ENCODE measurements at places on chromosomes 12 and 14.

DNA sequence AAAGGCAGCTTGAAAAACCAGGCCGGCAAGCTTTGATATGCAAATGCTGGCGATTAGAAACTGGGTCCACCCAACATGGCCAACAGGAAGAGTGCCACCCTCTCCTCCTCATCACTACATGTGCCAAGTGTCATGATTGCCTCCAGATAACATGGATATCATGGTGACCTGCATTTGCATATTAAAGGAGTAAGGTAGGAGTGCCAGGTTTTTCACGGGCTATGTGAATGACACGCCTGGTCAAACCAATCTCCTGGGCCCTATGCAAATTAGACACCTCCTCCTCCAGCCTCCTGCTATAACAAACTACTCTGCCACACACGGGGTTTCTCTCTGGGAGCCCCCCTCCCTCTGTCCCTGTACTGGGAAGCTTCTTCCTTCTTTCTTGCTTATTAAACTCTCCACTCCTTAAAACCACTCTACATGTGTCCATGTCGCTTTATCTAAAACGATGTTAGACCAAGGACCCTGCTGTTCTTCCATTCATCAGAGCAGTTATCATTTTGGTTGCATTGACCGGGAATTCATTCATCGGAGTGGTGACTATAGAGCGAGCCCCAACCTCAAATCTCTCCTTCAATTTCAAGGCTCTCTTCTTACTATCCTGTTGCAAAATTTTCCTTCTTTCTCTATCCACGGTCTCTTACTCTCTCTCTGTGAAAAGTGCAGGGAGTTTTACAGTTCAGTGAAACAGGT lies 27.5 kb downstream of the APOBEC1 start:
- no peak overlapping the region for H3K27ac ChIP-seq
- no peak for DNase-seq
- H3K36me3 ChIP-seq, result no peaks in the 10 kb centered on the region

GRCh38 chr12:121198949-121199348 lies 11.0 kb upstream of the P2RX4 start:
- no peaks in the 10 kb centered on the region for H3K27me3 ChIP-seq
- H3K36me3 ChIP-seq, result no peaks in the 10 kb centered on the region
- no peak for DNase-seq
- no peaks in the 10 kb centered on the region for H3K4me1 ChIP-seq
- H3K27ac ChIP-seq, result no peak overlapping the region

- H3K36me3 ChIP-seq, result no peaks in the 10 kb centered on the region
- DNase-seq, result no peak
- no peak overlapping the region for H3K27ac ChIP-seq
- H3K27me3 ChIP-seq, result no peaks in the 10 kb centered on the region
- no peak overlapping the region for H3K4me3 ChIP-seq
Measured at GRCh38 chr14:35822501-35822900, 3.6 kb upstream of the BRMS1L start.

DNA sequence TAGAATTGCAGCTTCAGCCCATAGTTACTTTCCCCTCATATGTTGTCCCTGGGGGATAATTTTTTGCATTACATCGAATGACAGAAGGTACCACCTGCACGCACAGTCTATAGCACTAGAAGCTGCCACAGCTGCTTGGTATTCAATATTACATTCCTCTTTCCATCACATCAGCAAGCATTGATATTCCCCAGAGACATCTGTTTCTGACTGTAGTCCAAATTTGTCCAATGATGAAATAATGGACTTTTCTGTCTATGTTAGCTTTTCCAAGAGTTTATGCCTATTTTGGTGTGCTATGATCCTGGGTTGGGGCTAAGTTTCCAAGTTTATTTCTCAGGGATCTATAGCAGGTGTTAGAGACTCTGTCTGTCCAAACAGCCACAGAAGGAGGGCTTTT lies 335.4 kb downstream of the LRIG3 start:
- no peak for DNase-seq
- no peaks in the 10 kb centered on the region for H3K27me3 ChIP-seq
- H3K4me3 ChIP-seq, result no peak overlapping the region
- H3K4me1 ChIP-seq, result peaks cover 9% of the 10 kb centered on the region

DNA sequence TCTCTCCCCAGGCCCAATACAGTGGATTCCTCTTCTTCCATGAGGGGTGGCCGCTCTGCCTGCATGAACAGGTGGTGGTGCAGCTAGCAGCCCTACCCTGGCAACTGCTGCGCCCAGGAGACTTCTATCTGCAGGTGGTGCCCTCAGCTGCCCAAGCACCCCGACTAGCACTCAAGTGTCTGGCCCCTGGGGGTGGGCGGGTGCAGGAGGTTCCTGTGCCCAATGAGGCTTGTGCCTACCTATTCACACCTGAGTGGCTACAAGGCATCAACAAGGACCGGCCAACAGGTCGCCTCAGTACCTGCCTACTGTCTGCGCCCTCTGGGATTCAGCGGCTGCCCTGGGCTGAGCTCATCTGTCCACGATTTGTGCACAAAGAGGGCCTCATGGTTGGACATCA lies 3.8 kb downstream of the ARHGEF40 start:
- no peaks in the 10 kb centered on the region for H3K4me1 ChIP-seq
- peaks cover 2% of the 10 kb centered on the region for H3K36me3 ChIP-seq
- no peak for DNase-seq
- no peaks in the 10 kb centered on the region for H3K27me3 ChIP-seq
- no peak overlapping the region for H3K4me3 ChIP-seq

DNA sequence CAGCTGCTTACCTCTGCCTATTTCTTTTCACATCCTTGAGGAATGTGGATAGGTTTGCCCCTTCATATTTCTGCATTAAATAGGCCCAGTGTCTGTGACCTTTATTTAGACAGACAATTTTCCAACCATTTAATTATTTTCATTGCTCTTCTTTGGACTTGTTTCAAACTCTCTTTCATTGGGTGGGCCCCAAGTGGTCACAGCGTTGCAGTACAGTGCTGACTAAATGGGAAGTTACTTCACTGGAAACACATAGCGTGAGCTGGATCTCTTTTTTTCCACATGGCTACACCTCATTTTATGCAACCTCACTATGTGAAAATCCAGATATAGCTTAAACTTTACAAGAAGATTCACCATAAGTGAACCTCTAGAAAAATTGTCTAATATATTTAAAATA lies 438.9 kb downstream of the ADAMTS20 start:
- no peaks in the 10 kb centered on the region for H3K36me3 ChIP-seq
- no peaks in the 10 kb centered on the region for H3K27me3 ChIP-seq
- DNase-seq, result no peak
- no peak overlapping the region for H3K27ac ChIP-seq

DNA sequence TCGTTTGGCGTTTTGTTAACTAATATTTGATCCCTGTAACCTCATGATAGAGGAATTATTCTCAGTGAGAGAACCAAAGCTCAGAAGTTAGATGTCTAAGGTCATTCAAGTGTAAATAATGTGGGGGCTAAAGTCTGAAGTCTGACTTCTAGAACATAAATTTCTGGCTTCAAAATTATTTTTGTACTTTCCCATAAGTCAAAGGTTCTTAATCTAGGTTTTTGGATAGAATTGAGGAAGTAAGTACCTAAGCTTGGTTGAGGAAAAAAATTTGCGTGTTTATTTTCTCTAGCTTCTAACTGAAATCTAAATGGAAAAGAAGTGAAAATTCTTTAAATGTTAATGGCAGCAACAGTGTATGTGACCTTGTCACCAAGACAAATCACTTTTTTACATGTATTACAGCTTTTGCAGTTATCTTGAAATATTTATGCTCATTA lies 2.3 kb downstream of the LARP4 start:
- no peaks in the 10 kb centered on the region for H3K36me3 ChIP-seq
- peaks cover 2% of the 10 kb centered on the region for H3K4me1 ChIP-seq

DNA sequence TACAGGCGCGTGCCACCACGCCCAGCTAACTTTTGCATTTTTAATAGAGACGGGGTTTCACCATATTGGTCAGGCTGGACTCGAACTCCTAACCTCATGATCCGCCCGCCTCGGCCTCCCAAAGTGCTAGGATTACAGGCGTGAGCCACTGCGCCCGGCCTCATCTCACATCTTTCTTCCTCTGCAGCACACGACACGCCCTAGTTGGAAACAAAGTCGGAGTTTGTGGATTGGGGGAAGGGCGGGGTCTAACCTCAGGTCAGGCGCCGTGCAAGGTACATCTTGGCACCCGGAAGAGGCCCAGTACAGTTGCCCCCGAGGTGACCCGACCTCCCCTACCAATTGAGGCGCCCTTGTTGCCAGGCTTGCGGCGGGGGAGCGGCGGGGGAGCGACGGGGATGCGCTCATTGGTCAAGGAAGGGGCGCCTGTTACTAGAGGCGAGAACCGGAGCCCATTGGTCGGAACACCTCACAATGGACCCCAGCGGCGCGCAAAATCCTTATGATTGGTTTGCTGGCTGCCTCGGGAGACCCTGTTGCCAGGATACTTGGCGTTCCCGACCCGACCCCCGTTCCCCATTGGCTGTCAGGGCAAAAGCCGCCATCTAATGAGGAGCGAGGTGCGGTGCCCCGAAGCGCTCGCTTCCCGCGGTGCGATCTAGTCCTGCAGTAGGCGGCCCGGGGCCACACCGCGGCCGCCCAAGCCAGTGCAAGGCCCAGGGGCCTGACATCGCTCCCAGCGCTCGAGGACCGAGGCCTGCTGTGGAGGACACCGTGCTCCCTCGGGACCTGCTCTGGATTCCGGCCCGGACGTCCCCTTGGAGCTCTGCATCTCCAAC lies at the start of gene REC8:
REC8 (plus strand) TSS at position 659 of the 839 bp plus-strand sequence. CDS start 473 bp downstream, outside the sequence.
- H3K36me3 ChIP-seq, result no peaks in the 10 kb centered on the region
- peaks cover 2% of the 10 kb centered on the region for H3K4me1 ChIP-seq
- DNase-seq, result peak; percentile 89
- H3K27me3 ChIP-seq, result no peaks in the 10 kb centered on the region
- H3K4me3 ChIP-seq, result no peak within 1 kb of the TSS

- H3K27ac ChIP-seq, result no peak overlapping the region
- peak; percentile 95 for DNase-seq
- no peaks in the 10 kb centered on the region for H3K27me3 ChIP-seq
- H3K4me3 ChIP-seq, result no peak overlapping the region
Measured at GRCh38 chr14:99755629-99756603, 37.3 kb upstream of the EML1 start.

GRCh38 chr12:93767524-93767863 lies 90.3 kb downstream of the CRADD start:
- H3K36me3 ChIP-seq, result no peaks in the 10 kb centered on the region
- no peak overlapping the region for H3K27ac ChIP-seq

DNA sequence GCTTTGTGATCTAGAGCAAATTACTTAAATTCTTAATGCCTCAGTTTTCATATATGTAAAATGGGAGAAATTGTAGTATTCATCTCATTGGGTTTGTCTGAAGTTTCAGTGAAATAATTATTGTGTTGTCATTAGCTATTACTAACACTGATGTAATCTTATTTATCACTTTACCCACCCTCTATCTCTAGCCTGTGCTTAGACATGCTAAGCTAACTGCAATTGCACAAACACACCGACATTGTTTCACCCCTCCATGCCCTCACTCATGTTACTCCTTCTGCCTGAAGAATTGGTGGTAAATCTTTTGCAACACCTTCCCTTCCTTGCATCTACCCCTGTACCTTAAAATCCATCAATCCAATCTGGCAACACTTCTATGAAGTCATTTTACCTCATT lies 241.6 kb downstream of the BCAT1 start:
- H3K27me3 ChIP-seq, result no peaks in the 10 kb centered on the region
- H3K36me3 ChIP-seq, result no peaks in the 10 kb centered on the region
- H3K27ac ChIP-seq, result no peak overlapping the region
- no peak for DNase-seq

- H3K4me3 ChIP-seq, result no peak overlapping the region
- H3K4me1 ChIP-seq, result peaks cover 12% of the 10 kb centered on the region
- H3K27ac ChIP-seq, result no peak overlapping the region
- no peak for DNase-seq
Measured at GRCh38 chr14:59333668-59334067, 131.5 kb downstream of the GPR135 start.

GRCh38 chr12:123041811-123042655 lies 61.6 kb downstream of the ARL6IP4 start:
- no peaks in the 10 kb centered on the region for H3K4me1 ChIP-seq
- no peaks in the 10 kb centered on the region for H3K36me3 ChIP-seq
- no peak overlapping the region for H3K4me3 ChIP-seq
- DNase-seq, result peak; percentile 57
- H3K27me3 ChIP-seq, result no peaks in the 10 kb centered on the region

- DNase-seq, result no peak
- no peaks in the 10 kb centered on the region for H3K36me3 ChIP-seq
- no peak overlapping the region for H3K27ac ChIP-seq
- no peak overlapping the region for H3K4me3 ChIP-seq
Measured at GRCh38 chr12:59517522-59517921, 78.3 kb upstream of the SLC16A7 start.

GRCh38 chr14:22471545-22472121 lies 117.4 kb downstream of the DAD1 start:
- H3K4me3 ChIP-seq, result no peak overlapping the region
- no peak overlapping the region for H3K27ac ChIP-seq
- no peak for DNase-seq
- no peaks in the 10 kb centered on the region for H3K4me1 ChIP-seq

- DNase-seq, result no peak
- no peak overlapping the region for H3K4me3 ChIP-seq
- no peaks in the 10 kb centered on the region for H3K36me3 ChIP-seq
- H3K27me3 ChIP-seq, result no peaks in the 10 kb centered on the region
Measured at GRCh38 chr14:85660243-85660922, 130.4 kb downstream of the FLRT2 start.

DNA sequence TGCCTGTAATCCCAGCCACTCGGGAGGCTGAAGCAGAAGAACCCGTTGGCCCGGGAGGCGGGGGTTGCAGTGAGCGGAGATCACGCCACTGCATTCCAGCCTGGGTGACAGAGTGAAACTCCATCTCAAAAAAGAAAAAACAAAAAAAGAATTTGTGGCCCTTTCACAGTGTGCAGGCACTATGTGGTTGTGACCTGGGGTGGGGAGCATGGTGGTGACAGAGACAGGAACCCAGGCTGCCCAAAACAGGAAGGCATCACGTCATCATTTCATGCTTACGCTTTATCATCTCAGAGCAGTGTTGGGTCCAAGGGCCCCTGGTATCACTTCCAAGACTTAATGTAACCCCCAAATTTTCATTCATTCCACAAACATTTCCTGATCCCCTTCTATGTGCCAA lies 175.7 kb upstream of the GSC start:
- no peaks in the 10 kb centered on the region for H3K27me3 ChIP-seq
- H3K4me1 ChIP-seq, result no peaks in the 10 kb centered on the region
- H3K4me3 ChIP-seq, result no peak overlapping the region
- H3K36me3 ChIP-seq, result no peaks in the 10 kb centered on the region
- no peak overlapping the region for H3K27ac ChIP-seq

GRCh38 chr12:1326258-1326657 lies 268.1 kb downstream of the FBXL14 start:
- H3K4me1 ChIP-seq, result no peaks in the 10 kb centered on the region
- no peak for DNase-seq
- H3K4me3 ChIP-seq, result no peak overlapping the region
- no peaks in the 10 kb centered on the region for H3K36me3 ChIP-seq

DNA sequence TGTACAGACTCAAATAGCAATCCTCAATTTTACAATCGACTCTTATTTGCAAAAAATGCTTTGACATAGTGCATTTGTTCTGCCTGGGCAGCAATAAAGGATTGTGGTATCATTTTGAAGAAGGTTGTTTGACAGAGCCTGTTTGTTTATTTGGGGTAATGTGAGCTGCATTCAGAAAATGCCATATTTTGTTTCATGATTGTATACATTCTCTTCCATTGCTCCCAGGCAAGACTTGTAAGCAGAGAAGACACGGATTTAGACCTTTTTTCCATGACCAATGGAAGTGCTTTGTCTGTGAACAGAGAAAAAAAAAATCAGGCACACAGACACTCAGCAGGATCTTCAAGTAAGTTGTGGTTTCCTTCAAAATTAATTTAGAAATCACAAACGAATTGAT lies 35.5 kb upstream of the ALX1 start:
- no peaks in the 10 kb centered on the region for H3K27me3 ChIP-seq
- no peaks in the 10 kb centered on the region for H3K4me1 ChIP-seq
- H3K36me3 ChIP-seq, result no peaks in the 10 kb centered on the region
- H3K4me3 ChIP-seq, result no peak overlapping the region
- no peak for DNase-seq
